ENCODE measurements at places on chromosomes 2 and 18.

DNA sequence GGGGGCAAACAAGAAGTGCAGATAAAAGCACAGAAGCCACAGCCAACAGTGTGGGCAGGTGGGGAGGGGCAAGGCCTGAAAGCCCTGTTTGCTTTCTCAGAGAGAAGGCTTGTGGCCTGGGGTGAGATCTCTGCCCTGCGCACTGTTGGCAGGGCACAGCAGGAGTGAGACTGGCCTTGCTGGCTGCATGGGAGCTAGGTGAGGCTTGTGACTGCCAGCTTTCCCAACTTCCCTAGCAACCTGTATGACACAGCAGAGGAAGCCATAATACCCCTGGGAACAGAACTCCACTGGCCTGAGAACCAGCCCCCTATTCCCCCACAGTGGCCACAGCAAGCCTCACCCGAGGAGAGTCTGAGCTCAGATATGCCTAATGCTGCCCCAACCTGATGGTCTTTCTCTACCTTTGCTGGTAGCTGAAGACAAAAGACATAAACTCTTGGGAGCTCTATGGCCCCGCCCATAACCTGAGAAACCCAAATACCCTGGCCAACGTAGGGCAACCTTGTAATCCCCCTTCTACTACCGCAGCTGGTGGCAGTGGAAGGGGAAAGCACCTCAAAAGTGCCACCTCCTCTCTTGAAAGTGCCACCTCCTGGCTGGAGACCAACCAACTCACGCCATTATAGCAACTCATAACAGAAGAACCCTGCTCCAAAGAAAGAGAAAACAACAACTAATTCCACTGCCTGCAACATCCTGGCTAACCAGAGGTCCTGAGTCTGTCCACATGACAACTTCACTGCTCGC, 44.4 kb downstream of the LCT start:
- DNase-seq: no peak

GRCh38 chr18:63731215-63731614, 28.5 kb downstream of the SERPINB11 start:
- no peak for DNase-seq

DNA sequence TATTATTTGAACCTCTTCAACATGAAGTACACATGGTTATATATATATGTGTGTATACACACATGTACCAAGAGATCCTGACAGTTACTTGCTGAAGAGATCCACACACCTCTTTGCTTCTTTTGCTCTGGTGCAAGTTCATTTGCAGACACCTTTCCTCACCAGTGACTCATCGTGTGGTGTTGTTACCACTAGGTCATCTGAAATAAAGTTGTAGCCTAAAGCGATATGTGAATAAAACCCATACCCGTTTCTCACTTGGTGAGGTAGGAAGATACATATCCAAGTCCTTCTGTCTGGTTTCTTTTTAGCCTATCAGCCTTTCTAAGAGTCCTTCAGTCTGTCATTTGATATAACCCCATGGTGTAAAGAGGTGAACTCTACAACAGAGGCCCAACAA, 379.4 kb upstream of the RAB12 start:
- no peak for DNase-seq

DNA sequence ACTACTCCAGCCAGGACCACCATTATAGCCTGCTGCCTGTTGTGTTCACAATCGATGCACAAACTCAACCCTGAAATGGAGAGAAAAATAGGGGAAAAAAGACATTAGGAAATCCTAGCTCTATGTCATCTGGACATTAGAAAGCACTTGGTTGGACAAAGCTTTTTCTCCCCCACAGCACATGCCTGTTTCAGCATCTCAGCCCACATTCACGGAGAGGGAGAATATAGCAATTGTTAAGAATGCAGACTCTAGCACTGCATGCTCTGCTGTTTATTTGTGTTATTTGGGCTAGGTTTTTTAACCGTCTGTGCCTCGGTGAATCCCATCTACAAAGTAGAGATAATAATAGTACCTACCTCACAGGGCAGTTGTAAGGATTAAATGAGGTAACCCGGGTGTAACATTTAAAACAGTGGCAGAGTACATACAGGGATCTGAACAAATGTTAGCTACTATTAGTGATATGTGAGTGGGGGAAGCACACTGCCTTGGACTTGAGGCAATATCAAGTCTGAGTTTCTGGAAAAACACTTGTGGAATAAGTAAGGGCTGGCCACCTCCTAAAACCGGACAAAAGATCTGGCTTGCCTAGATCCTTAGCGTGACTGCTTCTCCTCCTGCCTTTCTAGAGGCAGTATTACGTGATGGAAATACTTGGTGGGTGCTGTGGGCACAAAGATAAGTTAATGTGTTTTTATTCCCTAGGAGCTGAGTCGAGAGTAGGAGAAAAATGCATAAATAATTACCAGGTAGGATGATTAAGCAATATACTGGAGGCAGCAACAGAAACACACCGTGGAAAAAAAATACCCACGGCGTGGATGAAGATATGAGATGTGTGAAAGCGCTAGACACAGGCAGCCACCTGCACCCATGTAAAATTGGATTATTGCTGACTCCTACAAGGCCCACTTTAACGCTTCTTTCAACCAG, 1.0 kb upstream of the PPP1CB start:
- peak; percentile 24 for DNase-seq

DNA sequence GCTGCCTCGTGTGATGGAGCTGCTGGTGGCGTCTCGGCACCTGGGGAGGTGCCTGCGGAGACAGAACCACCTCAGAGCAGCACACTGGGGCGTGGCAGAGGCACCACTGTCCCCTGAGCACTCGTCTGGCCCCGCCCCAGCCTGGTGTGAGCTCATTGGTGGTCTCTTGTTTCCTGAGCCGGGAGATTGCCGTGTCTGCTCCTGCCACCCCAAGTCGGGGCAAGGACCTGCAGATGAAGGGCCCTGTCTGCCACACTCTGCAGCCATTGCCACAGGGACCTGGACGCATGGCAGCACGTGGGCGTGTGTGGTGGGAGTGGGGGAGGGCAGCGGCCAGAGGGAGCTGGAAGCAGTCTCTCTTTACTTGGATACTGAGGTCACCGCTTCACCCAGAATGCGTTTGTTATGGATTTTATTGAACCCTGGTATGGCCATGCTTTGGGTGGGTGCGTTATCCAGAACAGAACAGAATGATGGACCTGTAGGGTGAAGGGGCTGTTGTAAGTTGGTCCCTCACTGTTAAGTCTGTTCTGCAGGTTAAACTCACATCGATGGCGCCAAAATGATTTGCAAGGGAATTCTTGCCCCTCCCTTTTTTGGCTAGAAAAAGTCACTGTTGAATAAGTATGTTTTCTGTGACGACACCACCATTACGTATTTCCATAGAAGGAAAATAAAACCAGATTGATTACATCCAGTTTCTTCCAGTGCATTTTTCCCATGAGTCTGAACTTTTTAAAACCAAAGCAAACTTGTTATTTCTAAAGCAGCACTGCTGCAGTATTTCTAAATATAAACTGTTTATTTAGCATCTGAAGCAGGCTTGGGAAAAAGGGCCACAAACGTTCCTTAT, 92.0 kb downstream of the USP40 start:
- no peak for DNase-seq

DNA sequence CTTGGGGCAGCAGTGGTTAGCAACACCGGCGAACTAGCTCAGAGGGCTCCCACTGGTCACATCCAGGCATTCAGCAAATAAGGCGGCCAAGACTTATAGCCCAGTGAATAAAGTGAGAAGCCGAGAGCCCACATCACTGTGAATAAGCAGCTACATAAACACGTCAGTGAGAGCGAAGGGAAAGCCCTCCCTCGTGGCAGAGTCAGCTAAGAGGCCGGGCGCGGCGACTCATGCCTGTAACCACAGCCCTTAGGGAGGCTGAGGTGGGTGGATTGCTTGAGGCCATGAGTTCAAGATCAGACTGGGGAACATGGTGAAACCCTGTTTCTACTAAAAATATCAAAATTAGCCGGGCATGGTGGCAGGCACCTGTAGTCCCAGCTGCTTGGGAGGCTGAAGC, 5.2 kb downstream of the D2HGDH start:
- peak; percentile 49 for DNase-seq

GRCh38 chr18:9737472-9738121, 29.5 kb downstream of the RAB31 start:
- DNase-seq: peak; percentile 62

DNA sequence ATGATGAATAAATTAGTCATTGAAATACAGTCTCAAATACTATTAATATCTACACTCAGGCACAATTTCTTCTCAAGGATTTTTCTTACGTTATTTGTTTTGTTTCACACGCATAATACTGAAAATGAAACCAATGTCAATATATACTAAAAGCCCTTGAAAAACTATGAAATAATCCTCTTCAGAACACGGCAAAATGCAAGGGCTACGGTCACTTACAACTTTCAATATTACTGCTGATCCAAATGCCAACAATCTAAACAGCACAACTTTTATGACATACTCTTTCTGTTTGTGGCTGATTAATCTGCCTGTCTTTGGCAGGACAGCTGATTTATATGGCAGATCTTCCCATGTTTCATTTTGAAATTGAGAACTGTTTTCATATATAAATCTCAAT, 68.3 kb downstream of the LRPPRC start:
- DNase-seq: no peak

- DNase-seq: no peak
Measured at GRCh38 chr18:13893418-13893760, 21.9 kb downstream of the MC2R start.

- DNase-seq: no peak
Measured at GRCh38 chr18:37958499-37958898, 392.9 kb upstream of the CELF4 start.

DNA sequence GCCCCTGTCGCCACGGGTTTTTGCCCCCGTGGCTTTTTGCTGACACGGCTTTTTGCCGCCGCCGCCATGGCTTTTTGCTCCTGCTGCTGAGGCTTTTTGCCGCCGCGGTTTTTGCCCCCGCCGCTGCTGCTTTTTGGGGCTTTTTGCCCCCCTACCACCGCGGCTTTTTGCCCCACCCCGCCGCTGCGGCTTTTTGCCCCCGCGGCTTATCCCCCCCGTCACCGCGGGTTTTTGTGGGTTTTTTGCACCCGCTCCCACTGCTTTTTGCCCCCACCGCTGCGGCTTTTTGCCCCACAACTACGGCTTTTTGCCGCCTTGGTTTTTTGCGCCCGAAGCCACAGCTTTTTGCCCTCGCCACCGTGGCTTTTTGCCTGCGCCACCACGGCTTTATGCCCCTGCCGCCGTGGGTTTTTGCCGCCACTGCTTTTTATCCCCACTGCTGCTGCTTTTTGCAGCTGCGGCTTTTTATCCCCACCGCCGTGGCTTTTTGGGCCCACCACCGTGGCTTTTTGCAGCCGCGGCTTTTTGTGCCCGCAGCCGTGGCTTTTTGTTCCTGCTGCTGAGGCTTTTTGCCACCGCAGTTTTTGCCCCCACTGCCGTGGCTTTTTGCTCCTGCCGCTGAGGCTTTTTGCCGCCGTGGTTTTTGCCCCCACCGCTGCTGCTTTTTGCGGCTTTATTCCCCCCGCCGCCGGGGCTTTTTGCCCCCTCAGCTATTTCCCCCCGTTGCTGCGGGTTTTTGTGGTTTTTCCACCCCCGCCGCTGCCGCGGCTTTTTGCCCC, 2798.0 kb upstream of the TEKT4 start:
- no peak for DNase-seq

- no peak for DNase-seq
Measured at GRCh38 chr2:74892609-74893008, 58.7 kb downstream of the HK2 start.

GRCh38 chr2:112229348-112229747, 25.5 kb downstream of the ZC3H8 start:
- DNase-seq: no peak

DNA sequence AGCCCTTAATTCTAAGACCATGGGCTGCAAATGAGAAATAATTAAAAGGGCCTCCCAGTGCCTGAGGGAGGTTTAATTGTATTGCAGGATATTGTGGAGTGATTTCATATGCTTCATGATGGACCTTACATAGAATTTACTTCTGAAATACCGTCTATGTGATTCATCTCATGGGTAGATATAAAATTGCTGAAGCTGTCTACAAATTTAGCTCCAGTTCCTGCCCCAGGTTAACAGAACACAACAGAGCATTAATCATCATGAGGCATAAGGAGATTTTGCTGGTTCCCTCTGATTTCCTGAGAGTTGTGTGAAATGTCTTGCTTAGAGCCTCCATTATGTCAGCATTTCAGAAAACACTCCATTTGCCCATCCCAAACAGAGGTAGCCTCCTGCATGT, 770 bp downstream of the UPP2 start:
- DNase-seq: peak; percentile 31

- no peak for DNase-seq
Measured at GRCh38 chr2:62785216-62785615, 79.7 kb downstream of the EHBP1 start.

DNA sequence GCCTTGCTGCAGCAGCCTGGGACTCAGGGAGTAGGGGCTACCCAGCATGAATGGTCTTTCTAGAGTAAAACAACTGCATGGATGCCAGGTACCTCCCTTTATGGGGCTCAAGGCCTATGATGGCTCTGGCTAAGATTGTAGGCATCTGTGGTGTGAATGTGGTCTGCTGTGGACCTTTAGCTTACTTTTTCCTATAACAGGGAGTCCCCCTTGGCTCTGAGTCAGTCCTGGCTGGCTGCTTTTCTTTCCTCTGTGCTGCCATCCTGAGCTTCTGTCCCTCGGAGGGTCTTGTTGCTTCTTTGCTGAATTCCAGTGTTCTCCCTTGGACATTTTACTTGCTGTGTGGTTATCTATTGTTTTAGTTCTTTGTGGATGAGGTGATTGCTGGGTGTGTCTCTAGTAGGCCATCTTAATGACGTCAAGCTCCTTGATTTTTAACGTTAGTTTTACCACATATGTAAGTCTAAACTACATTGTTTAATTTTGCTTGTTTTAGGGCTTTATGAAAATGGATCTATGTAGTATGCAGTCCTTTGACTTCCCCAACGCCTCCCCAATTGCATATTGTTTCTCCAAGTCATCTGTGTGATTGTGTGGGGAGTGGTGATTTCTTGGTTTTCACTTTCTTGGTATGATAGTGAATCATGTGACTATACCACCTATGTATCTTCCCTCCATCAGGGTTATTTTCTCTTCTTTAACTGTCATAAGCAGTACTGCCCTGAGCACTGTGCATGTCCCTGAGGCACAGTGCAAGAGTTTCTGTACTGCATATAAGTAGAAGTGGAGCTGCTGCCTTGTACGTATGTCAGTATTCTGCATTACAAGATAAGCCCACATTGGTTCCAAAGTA, 92.4 kb downstream of the NCK2 start:
- no peak for DNase-seq

GRCh38 chr18:63267975-63268721, 51.4 kb downstream of the BCL2 start:
- DNase-seq: peak; percentile 40

- DNase-seq: peak; percentile 31
Measured at GRCh38 chr18:48934723-48935432, 15.9 kb downstream of the SMAD7 start.

- no peak for DNase-seq
Measured at GRCh38 chr2:135762022-135762421, 20.4 kb downstream of the UBXN4 start.

DNA sequence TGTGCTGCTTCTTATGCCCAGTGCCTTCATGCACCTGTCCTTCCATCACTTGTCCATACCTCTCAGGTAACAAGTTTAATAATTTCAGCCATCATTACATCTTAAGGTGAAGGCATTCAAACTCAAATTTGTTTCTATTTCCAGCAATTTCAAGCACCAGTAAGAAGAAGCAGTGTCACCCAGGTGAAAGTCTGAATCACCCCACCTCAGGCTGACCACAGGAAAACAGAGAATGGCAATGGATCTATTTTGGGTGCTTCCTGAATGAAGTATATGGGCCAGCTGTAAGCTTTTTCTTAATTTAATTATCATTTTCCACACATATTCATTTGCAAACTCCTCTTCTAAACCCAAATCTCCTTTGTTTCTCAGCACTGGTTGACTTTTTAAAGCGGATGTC, 372.7 kb upstream of the SOX11 start:
- no peak for DNase-seq

Data from fibroblast of skin of right biceps (primary cell).